ENCODE measurements at places on chromosomes 11 and 22.

- DNase-seq: no peak
These were observed 722 bp upstream of the GUCY1A2 start for GRCh38 chr11:107018902-107019493.

DNA sequence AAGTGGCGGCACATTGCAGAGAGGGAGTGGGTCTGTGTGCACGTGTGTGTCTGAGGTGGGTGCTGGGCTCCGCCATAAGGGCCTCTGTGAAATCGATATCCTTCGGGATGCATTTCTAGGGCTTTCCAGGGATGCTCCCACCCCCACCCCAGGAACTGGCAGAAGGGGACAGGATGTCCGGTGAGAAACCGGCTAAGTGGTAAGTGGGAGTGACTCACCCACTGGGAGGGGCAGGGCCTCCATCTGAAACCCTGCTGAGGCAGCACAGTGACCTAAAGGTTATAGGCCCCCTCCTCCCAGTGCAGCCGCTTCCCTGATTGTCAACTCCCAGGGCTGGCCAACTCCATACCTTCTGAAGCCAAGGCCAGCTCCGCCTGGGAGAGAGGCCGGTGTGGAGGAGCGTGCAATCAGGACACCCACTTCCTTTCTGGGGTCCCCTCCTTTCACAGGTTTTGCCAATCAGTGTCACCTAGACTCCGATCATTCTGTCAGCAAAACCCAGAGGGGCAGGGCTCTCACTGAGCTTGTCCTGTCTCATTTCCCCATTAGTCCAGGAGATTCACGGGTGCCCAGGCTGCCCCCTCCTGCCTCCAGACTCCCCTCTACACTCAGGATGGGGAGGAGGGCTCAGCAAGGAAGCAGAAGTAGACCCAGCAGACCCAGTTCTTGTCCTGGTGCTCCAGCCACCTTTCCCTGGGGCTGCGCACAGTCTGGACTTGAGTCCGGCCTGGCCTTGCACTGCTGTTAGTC lies 44.5 kb downstream of the NECTIN1 start:
- DNase-seq: no peak

GRCh38 chr11:109808569-109808968 lies 284.6 kb upstream of the ZC3H12C start:
- DNase-seq: no peak

DNA sequence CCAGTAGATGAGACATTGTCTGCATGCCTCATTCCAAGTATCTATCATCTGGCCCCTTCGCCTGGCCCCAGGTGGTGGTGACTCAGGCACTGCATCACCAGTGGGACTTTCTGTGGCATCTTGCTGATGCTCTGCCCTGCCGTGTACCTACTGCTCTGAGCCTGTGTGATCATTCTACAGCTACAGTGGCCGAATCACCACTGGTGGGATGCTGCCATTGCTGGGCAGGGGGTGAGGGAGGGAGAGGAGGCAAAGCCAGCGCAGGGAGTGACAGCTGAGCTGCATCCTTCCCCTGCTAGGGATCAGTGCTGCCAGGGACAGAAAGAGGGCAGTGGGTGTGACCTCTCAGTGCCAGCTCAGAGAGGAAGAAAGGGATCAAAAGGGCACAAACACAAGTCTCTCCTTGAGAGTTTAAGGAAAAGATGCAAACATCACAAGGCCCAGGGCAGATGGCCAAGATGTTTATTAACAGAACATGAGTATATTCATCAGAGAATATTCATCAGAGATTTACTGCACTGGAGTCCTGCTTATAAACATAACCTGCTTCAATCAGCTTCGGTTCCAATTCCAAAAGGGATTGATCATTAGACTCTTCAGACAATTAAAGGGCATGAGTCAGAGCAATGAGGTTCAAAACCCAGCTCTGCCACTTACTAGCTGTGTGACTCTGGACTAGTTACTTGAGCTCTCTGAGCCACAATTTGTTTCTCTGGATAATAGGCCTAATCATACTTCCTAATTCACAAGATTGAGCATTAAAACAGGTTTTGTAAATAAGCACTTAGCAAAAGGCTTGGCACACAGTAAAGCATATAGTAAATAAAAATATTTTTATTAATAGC lies 109.8 kb downstream of the NAT10 start:
- peak; percentile 75 for DNase-seq

GRCh38 chr11:70786021-70786665 lies 387.8 kb downstream of the CTTN start:
- no peak for DNase-seq

- DNase-seq: no peak
These were observed 14.5 kb downstream of the EMSY start for GRCh38 chr11:76459299-76459698.

DNA sequence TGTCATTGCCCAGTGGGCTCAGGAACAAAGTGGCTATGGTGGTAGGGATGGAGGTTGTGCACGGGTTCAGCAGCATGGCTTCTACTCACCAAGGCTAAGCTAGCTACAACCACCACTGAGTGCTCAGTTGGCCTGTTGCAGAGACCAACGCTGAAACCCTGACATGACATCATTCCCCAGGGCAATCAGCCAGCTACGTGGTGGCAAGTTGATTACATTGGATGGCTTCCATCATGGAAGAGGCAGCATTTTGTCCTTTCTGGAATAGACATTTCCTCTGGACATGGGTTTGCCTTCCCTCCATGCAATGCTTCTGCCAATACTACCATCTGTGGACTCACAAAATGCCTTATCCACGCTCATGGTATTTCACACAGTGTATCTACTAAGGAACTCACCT lies 634.3 kb downstream of the OPCML start:
- DNase-seq: no peak

DNA sequence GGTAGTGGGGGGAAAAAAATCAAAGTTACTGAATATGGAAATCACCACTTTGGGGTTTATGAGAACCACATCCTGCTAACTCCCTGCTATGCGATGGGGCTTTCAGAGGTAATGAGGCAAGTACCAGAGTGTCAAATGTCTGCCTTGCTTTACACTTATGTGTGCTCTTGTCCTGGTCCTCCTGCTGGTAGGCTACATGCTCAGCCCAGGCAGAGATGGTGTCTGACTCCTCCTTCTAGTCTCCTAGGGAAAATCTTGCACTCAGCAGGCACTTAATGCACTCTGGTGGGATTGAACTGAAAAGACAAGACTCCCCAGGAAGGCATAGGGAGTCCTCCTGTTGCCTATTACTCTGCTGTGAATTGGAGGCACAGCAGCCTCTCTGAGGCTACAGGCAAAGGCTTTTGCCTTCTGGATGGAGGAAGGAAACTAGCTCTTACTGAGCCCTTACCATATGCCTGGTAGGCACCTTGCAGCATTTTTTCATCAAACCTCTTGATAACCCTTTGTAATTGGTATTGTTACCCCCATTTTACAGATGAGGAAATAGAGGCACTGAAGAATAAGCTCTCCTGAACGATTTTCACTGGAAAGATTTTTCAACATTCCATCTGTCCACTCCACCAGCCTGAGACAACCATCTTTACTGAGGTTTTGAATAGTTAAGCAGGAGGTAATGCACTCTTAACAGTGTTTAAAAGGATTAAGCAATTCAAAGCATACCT lies 132.1 kb upstream of the PAX6 start:
- no peak for DNase-seq

DNA sequence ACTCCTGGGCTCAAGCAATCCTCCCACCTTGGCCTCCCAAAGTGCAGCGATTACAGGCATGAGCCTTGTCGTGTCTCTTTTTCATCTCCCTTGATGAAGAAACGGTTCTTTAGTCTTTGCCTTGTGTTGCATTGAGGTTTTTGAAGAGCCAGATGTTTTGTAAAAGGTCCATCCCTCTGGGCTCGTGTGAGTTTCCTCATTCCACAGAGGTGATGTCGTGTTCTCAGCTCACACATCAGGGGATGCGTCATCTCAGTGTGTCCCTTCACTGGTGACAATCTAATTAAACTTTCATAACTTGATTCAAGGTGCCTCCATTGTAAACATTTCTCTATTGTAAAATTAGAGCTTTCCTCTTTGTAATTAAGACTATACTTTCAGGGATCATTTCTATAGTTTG lies 29.7 kb upstream of the TEF start:
- DNase-seq: no peak

- DNase-seq: no peak
These were observed 158.3 kb upstream of the SNX19 start for GRCh38 chr11:131074573-131074972.

DNA sequence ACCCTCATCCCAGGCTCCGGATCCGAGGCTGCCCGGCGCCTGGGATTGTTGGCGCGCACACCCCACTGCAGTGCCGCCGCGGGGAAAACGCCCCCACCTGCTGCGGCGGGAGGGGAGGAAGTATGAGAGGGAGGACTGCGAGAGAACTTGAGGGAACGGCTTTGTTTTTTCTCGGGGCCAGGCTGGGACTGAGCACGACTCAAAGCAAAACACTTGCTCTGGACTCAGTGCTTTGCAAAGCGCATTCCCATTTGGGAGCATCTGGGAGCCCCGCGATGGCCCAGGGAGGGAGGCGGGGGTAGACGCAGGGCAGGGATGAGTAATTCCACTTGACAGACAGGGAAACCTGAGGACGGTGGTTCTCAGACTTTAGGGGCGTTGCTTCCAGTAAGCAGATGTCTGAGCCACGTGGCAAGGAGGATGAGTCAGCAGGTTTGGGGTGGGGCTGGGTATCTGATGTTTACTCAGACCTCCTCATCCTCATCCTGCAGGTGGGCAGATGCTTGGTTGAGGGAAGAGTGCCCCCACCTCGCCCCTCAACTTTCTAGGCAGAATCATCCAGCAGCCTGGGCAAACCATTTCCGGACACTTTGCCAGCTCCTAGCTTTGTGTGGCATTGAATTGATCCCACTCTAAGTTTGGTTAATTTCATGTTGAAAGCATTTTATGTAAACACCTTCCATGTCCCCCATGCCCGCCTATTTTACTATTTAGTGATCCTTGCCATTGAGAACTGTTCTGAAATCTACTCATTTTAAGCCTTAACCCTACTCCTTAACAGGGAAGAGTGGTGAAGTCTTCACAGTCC lies 1.5 kb downstream of the MIAT start:
- peak; percentile 93 for DNase-seq

GRCh38 chr22:46673662-46674236 lies 53.6 kb downstream of the GRAMD4 start:
- DNase-seq: no peak

DNA sequence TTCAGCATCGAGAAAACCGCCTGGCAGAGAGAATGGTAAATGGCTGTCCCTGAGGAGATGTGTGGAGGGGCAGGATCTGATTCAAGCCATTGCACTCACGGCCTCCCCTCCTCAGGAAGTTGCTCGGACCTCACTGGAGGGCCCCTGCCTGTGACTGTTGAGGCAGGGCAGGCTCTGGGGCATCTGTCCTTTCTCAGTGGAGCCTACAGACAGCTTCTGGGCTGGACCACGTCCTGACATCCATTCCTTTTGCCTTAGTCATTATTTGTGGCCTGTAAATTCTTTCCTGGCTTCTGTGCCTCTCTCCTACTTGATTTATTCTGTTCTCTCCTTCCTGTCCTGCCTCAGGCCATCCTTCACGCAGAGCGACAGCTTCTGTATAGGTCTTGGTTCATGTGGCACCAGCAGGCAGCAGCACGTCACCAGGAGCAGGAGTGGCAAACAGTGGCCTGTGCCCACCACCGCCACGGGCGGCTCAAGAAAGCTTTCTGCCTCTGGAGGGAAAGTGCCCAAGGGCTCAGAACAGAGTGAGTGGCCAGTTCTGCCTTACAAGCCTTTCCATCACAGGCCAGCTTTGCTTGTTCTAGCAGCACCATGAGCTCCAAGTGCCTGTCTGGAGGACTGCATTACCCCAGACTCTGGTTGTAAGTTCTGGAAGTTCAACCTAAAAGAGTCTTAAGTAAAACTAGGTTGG lies 59.6 kb downstream of the PISD start:
- DNase-seq: no peak

DNA sequence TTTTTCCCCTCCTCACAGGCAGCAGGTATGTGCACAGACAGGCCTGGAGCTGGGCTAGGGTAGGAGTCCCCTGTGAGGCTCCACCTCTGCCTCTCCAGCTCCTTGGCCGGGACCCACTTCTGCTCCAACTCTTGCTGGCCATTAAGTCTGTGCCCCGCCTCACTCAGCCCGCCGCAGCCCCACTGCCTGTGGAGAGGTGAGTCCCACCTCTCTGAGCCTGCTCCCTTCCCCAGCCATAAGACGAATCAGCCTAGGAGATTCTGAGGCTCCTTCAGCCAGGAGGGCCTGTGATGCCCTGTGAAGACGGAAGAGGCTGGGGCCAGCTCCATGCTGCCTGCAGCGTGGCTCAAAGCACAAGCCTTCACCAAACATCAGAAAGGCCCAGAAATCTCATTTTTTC lies 23.0 kb downstream of the TSKU start:
- DNase-seq: no peak

DNA sequence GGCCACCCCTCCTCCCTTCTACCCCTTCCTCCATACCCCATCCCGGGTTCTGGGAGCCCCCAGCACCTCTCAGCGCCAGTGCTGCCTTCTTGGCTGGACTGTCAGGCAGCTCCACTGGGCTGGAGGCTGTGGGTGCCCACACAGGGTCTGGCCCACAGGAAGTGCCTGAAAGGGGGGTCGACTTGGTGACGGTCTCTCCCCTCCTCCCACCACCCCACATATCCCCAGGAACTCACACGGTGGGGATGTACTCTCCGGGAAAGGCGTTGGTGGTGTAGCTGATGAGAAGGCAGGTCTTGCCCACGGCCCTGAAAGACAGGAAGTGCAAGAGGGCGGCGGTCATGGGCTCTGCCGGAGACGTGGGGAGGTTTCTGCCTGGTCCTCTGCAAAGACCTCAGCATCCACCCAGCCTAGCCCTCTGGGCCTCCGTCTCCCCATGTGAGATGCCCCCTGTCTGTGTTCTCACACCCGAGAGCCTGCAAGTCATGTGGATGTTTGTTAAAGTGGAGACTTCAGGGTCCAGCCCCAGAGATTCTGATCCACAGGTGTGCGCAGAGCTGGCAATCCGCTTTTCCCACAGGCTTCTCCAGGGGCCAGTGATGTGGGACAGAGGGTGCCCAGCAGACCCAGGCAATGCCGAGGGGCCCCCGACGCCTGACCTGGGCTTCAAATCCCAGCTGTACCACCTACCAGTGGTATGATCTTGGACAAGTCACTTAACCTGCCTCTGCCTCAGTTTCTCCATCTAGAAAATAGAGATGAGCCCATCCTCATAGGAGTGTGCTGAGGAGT lies 2.5 kb downstream of the RAC2 start:
- DNase-seq: peak; percentile 77

DNA sequence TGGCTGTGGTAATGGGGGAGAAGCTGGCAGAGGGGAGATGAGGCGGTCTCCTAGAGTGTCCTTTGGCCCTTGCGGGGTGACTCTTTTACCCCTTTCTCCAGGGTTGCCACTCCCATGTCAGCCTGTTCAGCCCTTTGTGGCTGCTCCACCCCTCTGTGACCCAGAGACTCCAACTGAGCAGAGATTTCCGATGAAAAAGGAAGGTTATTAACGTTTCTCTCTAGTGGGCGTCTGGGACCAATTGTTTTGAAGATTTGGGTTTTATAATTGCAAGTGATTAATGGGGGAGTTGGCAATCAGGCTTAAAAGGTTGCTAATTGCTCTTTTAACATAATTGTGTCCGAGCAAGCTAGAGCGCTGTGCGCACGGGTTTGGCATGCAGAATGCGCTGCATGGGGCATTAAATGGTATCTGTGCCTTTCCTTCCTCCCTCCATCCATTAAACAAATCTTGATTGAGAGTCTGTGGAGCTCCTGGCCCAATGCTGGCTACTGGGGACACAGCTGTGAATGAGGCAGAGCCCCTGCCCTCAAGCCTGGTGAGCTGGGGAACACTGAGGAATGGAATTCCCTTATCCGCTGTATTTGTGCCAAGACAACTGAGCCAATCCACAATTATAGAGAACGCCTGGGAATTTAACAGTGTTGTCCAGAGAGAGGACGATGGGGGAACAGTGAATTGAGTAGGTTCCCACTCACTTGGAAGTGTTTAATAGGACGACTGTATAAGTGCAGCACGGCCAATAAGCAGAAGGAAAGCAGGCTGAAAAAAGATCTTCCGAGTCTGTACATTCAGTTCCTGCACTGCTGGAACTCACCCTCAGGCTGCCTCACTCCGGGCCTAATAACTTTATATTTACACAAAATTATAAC lies 295.9 kb downstream of the MIAT start:
- DNase-seq: no peak
